Right renal pelvis (tissue), 4 donors: ENCODE measurements at places on chromosomes 6 and 20.

GRCh38 chr6:5248302-5249098, 12.2 kb downstream of the LYRM4 start:
- DNase-seq: no peak

DNA sequence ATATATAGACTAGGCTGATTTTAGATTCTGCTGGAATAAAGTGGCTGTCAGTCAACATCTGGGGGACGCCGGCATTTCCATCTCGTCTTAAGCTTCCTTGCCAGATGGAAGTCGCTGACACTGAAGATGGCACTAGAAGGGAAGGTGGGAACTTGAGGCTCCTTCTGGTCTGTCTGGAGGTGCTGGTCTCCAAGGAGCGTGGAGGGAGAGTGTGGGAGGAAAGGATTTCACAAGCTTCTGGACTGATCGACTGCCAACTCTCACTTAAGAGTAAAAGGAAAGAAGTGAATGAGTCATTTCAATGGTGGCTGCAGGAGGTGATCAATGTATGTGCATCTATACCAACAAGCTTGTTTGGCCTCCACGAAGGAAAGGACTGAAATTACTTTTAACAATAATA, 40.4 kb downstream of the DUSP22 start:
- no peak for DNase-seq

DNA sequence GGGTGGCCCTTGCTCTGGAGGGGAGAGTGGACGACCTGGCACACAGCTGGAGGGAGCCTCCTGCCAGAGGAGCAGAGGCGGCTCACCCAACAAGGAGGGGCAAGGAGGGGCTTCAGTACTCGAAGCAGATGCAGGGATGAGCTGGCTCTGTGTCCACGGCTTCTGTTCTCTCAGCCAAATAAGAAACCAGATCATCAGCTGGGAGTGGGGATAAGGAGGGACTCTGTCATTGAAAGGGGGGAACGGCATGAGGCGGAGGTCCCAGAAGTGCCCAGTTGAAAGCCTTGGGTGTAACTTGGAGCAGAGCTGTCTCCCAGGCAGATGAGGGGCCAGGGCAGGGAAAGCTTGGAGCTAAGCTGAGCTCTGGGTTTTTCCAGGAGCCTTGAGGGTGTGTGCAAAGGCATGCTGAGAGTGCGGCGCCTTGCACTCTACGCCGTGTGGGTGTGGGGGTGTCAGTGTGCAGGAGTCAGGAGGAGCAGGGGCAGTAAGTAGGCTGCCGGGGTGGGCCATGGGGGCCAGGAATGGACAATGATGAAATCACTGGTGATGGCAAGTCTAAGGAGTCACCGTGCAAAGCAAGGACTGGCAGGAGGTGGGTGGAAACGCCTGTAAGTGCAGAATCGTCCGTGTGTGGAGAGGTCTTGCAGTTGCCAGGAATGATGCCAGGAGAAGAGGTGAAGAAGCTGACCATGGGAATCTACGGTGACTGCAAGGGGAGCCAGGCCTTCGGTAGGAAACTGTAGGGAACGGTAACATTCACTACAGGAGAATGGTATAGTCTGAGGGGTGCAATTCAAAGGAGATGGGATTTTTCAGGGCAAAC, 85.4 kb upstream of the FOXQ1 start:
- no peak for DNase-seq

DNA sequence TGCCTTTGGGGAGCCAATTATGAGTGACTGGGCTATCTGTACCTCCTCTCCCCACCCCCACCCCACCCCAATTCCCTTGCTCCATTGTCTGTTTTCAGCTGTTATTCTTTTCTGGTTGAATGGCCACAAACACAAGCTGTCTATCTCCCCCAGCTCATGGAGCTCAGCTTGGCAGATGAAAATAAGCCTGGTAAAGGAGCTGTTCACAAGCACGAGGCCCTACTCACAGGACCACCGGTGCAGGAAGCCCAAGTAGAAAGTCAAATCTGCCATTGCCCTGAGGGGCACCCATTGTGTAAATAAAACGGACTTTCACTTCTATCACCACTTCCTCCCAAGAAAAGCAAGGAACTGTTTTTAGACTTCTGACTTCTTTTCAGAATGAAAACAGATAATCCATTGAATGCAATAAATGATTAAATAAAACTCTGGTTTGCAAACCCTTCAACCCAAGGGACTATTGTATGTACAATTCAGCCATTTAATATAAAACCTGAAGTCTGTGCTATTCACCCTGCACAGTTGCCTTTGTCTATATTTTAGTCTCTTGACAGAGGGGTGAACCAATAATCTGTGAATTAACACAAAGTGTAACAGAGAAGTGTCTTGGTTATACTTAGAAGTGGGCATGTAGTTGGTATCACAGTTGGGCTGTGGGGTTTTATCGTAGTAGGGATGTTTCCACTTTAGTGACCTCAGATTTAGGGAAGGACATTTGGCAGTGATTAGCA, 27.7 kb downstream of the RIPOR2 start:
- no peak for DNase-seq

DNA sequence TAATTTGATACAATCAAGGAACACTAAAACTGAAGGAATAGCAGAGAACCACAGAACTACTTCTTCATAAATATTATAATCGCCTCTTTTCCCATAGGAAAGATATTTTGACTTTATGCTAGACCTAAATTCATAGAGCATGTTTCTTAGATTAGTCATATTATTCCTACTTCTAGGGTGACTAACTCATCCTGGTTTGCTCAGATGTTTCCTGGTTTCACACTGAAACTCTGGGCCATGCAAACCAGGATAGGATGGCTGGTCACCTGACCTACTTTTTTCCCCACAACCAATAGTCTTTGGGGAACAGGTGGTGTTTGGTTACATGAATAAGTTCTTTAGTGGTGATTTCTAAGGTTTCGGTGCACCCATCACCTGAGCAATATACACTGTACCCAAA, 42.8 kb downstream of the MMS22L start:
- DNase-seq: no peak

GRCh38 chr6:12232821-12233220, 57.3 kb upstream of the EDN1 start:
- no peak for DNase-seq

DNA sequence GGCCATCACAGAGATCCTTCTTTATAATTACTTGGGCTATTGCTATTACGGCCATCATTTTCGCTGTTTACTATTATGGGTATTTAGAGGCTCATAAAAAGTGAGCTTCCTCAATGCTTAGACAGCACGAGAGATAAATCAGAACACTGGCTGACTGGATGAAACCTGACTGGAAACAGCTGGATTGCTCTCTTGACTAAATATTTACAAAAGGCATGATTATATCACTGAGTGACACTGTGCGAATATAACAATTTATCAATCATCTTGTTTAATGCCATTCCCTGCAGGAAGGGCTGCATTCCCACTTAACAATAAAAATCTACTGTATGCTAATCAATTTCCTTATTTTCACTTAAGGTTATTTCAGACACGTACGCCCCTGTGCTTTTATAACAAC, 260.1 kb upstream of the ARID1B start:
- peak; percentile 28 for DNase-seq

- DNase-seq: no peak
Observed at GRCh38 chr20:62347445-62347844, 19.7 kb downstream of the LAMA5 start.

GRCh38 chr20:54065601-54066038, 4.8 kb downstream of the BCAS1 start:
- no peak for DNase-seq

- no peak for DNase-seq
Observed at GRCh38 chr20:40980828-40981310, 47.8 kb upstream of the TOP1 start.

GRCh38 chr20:17560344-17561074, 9.4 kb upstream of the DSTN start:
- no peak for DNase-seq

GRCh38 chr6:138817799-138818198, 21.9 kb downstream of the ECT2L start:
- peak; percentile 64 for DNase-seq

DNA sequence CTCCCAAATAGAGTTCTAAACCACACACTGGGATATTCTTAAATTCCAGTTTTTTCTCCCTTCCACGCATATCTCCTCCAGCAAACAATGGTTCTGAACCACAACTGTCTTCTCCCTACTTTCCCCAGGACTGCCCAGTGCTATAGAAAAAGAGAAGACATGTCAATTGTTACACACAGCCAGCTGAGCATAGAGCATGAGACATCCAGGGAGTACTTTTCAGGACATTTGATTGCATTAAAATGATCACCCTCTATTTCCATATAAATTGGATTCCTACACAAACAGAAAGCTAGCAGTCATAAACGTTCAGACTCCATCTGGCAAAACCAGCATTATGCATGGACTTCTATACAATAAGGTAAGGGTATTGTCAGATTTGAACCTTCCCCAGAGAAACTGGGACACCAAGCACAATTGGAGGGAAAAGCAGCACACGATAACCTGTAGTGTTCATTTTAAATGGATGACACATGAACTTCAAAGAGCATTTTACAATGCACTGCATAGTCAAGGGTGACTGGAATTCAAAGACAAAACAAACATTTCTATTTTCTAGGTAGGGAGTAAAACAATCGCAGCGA, 93.1 kb upstream of the HEY2 start:
- no peak for DNase-seq

DNA sequence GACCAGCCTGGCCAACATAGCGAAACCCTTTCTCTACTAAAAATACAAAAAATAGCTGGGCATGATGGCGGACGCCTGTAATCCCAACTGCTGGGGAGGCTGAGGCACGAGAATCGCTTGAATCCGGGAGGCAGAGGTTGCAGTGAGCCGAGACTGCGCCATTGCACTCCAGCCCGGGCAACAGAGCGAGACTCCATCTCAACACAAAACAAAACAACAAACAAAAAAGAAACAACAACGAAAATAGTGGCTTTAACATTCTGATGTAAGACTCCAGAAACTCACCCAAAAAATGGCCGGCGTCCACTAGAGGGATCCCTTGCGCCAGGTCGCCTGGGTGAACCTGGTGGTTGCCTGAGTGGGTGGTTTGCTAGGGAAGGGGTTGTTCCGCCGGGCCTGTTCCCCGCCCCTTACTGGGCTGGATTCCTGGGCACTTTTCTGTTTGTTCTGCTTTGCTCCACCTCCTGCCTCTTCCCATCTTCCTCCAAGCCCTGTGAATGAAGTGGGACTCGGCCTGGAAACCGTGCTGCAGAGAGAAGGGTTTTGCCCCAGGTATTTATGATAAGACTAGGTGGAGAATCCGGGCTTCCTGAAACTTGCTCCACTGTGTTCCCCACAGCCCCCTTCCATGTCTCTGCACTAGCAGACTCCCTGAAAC, 1.5 kb downstream of the PABPC1L start:
- DNase-seq: no peak

- DNase-seq: peak; percentile 68
Observed at GRCh38 chr20:64057628-64058498, 5.1 kb upstream of the TCEA2 start.
